ENCODE measurements at places on chromosomes 7 and 10.

- DNase-seq, result no peak
Measured at GRCh38 chr7:3301449-3301731, 338 bp downstream of the SDK1 start.

GRCh38 chr10:46560952-46561351, 4.5 kb upstream of the GPRIN2 start:
- no peak for DNase-seq

DNA sequence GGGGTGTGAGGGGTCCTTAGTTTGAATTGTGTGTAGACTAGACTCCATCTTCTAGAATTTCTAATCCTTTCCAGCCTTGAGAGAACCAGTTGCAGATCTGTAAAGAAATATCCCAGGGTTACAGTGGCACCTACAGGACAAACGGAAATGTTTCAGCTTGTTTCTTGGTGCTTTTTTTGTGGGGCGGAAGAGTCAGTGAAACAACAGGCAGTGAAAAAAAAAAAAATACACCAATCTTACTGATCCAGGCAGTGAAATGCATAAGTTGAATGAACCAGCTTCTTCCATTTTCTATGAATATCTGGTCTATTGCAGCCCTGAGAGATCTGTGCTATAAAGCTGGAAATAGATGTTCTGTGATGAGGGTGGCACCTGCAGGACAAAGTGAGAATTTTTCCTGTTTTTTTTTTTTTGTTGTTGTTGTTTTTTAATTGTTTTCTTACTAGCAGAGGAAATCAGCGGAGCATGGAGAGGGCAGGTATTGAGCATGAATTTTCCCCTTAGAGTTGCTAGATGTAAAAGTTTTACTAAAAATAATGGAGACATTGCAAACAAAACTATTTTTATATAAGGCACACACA, 81.9 kb upstream of the DYNC1I1 start:
- DNase-seq, result no peak

- no peak for DNase-seq
Measured at GRCh38 chr10:128530301-128530700, 404.1 kb upstream of the MKI67 start.

GRCh38 chr7:10537764-10538163, 435.9 kb upstream of the PHF14 start:
- DNase-seq, result no peak

- no peak for DNase-seq
Measured at GRCh38 chr10:45383682-45384330, 9.8 kb downstream of the ALOX5 start.

DNA sequence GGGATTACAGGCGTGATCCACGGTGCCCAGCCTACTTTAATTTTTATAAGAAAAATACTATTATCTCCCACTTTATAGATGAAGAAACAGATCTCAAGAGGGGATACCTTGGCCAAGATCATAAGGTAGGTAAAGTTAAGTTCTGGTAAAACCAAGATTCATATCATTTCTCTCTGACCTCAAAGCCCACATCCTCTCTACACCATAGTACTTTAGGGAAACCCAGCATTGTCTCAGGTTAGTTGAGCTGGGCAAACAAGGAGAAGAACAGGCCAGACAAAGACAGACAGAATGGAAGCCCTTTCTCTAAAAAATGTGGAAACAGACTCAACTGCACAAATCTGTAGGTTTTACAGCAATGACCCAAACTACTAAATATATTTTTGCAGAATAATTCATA, 197.7 kb upstream of the FRMD4A start:
- DNase-seq, result no peak

- DNase-seq, result no peak
Measured at GRCh38 chr7:155513543-155514285, 32.6 kb downstream of the CNPY1 start.

GRCh38 chr10:103066141-103067098, 126.7 kb downstream of the NT5C2 start:
- DNase-seq, result no peak

DNA sequence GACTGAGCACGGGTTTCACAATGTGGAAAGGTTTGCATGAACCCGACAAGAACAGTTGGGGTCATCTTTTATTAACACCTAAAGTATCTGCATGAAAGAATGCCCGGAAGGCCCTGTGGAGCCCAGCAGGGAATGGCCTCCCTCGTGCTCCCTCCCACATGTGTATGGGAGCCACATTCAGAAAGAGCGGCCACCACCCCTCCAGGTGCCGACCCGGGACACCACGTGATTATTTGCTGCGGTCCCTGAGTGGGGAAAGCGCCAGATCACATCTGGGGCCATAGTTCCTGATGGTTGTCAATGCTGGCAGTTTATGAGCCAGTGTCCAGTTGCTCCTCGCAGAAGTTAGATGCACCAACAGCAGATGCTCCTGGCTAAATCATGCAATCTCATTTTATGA, 571.4 kb downstream of the TCERG1L start:
- DNase-seq, result no peak

DNA sequence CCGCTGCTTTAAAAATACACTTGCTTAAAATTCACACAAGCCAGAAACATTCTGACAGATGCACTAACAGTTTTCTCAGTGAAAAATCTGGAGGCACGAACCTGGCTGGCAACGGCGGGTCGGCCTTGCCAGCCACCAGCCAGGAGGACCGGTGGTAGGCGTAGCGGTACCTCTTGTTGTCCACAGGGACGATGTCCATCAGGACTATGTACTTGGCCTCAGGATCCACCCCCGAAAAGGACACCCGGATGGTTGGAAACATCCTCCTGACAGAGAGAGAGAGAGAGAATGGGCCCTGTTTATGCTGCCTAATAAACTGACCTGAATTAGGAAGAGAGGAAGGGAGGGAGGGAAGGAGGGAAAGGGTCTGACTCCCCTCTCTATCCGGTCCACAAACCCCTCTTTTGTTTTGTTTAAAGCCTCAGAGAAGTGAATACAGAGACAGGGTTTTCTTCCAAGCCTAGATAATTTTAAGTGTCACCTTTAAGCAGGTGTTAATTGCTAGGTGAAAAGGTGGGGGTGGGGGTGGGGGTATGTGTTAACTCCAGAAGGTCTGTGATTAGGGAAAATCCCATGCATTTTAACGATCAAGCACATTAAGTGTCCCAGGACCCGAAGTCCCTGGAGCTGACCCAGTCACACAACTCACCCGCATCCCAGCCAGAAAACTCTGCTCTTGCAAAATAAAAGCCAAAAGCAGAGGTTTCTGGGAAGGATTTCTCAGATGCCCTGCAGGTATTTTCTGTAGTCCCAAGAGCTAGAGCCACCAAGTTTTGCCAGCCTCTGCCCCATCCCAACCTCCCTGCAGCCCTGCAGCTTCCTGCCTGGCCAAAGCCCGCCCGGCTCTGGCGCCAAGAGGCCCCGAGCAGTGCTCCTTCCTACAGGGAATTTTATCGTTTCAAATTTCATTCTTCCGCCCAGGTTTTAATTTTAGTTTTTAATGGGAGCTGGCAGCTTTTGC, 5.0 kb downstream of the TBX20 start:
- no peak for DNase-seq

Measured in activated CD4-positive, alpha-beta T cell treated with anti-CD3 and anti-CD28 coated beads, Interleukin-2, amount 50 U/mL, for 4 hours (primary cell).